ENCODE measurements at places on chromosomes 2 and 18. TPM values are rescaled to one million over a fixed set of nuclear protein-coding genes. Genes with fewer than 3 reads are reported as not detected.

DNA sequence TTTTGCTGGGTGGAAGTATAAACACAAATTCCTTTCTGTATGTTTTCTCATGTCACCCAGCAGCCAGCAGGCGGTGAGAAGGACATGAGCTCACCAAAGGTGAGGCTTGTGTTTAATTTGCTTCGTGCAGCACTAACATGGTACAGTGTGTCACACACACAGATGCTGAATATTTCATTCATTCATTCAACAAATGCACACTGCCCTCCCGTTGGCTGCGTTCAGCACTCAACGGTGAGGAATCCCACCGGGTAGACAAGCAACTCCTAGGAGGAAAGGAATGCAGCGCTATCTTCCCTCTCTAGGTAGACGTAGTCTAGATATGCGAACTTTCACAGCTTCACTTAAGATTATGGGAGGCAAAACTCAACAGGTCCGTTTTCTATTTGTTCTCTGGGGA lies 85.1 kb downstream of the LONRF2 start:
- DNase-seq = no peak

GRCh38 chr18:62715436-62715758 lies at the start of gene PHLPP1:
Gene PHLPP1 (plus strand): TSS chr18:62715541. CDS start chr18:62715684, 143 bp downstream.
- no peak for DNase-seq

Gene HOXD13
- total RNA-seq = not detected

- no peak for DNase-seq
These were observed 15.7 kb upstream of the LYPD6 start for GRCh38 chr2:149314687-149315086.

- no peak for DNase-seq
These were observed 3.6 kb upstream of the NCL start for GRCh38 chr2:231467613-231468530.

GRCh38 chr2:178219247-178219646 lies 24.9 kb downstream of the OSBPL6 start:
- no peak for DNase-seq

Gene ELOA2
- not detected for total RNA-seq

DNA sequence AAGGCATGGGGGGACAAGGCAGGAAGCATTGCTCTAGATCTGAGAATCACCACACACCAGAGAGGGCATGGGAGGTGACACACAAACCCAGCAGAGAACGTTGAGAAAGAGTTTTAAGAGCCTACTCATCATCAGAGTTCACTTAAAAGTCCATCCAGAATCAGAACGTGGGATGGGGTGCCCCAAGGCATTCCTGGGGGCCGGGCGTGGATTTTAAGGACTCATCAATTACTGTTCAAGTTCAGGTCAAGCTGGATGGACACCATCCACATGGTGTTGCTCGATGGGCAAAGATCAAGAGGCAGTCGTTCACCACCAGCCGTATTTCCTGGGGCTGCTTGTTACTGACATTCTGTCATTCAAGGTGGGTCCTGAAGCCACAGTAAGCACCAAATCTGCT lies 34.9 kb downstream of the BCL11A start:
- DNase-seq = no peak

DNA sequence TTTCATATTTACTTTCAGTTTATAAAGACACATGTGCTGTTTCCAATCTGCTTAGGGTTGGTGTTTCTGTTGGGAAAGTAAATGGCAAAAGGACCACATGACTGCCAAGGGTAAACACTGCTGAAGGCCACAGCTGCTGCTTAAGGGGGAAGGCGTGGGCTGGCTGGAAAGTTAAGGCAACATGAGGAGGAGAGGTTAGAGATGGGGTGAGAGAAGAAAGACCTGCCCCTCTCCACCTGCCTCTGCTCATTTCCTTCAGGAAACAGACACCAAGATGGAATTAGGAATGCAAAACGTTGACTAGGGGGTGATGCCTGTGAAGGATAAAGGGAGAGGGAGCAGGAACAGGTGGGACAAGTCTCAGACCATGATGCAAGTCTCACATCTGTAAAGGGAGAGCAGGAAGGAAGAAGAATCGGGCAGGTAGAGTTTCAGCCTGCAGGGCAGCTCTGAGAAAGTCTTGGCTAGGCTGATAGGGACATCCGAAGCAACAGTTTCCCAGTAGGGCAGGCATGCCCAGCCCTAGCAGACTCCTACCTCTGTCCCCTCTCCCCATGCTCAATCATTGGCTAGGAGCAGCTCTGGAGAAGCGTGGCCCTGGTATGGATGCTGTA lies 86.0 kb downstream of the CDC42EP3 start:
- DNase-seq = no peak

DNA sequence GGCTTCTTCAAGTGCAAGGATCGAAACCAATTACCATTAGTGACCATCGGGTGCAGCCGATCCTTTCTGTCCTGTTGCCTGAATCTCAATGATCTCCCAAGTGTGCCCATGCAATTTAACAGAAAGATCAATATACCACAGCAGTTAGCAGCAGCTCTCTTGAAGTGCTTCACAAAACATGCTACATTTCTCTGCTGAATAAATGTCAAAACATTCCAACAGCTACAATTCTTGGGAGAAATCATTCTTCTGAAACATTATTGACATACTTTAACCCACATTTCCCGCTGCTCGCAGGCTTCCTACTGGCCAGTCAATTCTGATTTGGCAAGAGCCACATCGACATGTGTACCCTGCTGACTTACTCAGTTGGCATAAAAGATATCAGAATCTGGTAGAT lies 907.7 kb downstream of the TMEM182 start:
- DNase-seq = no peak

GRCh38 chr2:18178736-18179349 lies 300.4 kb downstream of the KCNS3 start:
- no peak for DNase-seq

- peak; percentile 27 for DNase-seq
These were observed 23.6 kb upstream of the SLC9A4 start for GRCh38 chr2:102449370-102449974.

DNA sequence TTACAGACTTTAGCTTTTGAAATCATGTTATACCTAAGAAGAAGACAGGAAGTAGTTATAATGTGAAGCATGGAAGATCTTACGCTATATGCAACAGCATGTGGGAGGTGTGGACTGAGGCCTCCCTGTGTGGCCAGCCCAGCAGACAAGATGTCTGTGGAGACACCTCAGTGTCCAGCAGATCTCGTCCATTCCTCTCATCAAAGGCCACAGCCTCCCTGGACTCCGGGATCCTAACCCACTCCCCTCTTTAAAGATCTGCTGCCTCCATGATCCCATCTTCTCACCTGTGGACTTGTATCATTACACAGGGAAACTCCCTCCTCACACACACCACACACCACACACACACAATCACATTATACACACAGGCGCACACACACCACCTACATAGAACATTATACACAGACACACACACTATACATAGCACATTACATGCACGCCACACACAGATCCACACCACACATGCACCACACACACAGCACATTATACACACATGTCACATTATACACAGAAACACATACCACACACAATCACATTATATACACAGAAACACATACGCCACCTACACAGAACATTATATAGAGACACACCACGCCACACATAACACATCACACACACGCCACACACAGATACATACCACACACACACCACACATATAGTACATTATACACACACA lies 89.5 kb downstream of the PXDN start:
- DNase-seq = no peak

- DNase-seq = no peak
These were observed 36.5 kb upstream of the TNFRSF11A start for GRCh38 chr18:62288665-62289008.

GRCh38 chr2:48483506-48483905 lies 46.4 kb upstream of the STON1 start:
- DNase-seq = peak; percentile 63

- no peak for DNase-seq
These were observed 60.3 kb downstream of the LONRF2 start for GRCh38 chr2:100262046-100262445.

GRCh38 chr2:22420076-22420475 lies 964.9 kb upstream of the KLHL29 start:
- DNase-seq = no peak

Gene SNORC
- not detected for total RNA-seq

Gene NT5DC4
- not detected for total RNA-seq

GRCh38 chr18:3645384-3646156 lies 195.6 kb downstream of the TGIF1 start:
- DNase-seq = no peak

DNA sequence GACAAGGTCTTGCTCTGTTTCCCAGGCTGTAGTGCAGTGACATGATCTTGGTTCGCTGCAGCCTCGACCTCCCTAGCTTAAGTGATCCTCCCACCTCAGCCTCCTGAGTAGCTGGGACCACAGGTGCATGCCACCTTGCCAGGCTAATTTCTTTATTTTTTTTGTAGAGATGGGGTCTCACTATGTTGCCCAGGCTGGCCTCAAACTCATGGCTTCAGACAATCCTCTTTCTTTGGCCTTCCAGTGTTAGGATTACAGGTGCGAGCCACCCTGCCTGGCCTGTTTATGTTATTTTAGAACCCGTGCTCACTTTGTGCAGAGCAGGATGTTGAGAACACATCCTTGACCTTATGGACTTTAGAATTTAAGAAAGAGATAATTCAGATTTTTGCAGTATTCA lies 17.4 kb downstream of the FAM117B start:
- DNase-seq = no peak

DNA sequence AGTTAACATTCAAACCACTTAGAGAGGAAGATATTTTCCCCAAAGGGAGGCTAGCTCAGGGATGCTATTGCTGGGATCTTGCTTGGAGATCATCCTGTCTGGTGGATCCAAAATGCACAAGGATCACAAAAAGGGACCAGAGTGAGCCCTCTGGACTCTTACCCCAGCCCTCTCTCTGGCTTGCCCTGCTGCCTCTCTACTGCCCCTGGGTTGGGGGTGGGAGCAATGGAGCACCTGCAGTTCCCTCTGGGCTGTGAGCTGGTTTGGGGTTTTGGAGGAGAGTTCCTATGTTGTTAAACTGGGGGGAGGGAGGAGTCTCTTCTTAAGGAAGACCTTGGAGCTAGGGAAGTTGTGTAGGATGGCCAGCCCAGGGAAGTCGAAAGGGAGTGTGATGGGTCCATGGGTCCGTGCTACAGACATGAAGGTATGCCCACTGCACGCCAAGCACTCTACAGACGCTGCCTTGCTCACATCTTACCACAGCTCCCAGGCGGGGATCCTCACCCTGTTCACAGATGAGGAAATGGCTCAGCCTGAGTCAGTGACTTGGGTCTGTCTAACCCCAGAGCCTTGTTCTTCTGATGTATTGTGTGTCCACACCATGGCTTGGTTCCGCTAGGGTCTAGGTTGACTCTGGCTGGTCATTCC lies 3.8 kb downstream of the LBH start:
- no peak for DNase-seq

Gene VIT
- 0.26 TPM for total RNA-seq

GRCh38 chr18:63132819-63133200 lies 186.8 kb downstream of the BCL2 start:
- DNase-seq = no peak

GRCh38 chr2:47640356-47640755 lies 142.6 kb upstream of the MSH6 start:
- DNase-seq = no peak

- DNase-seq = peak; percentile 38
These were observed 56.7 kb upstream of the FHL2 start for GRCh38 chr2:105455488-105456003.

DNA sequence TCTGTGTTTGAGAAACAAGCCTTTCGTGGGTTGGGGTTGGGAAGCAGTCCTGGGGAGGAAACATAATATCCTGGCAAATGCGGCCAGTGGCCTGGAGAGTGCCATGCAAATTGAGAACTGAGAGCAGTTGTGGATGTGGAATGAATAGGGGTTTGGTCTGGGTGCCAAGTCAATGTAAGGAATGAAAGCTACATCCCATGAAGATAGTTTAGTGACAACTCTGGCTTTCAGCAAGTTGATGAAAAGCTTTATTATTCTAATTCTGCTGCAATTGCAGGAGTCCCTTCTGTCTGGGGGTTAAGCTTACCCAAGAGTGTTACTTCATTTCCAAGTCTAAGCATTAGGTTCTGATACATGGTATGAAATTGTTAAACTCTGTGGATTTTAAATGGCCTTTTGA lies 771.6 kb downstream of the DPP10 start:
- DNase-seq = no peak

Gene SAG
- not detected for total RNA-seq

- no peak for DNase-seq
These were observed 169.7 kb downstream of the TWIST2 start for GRCh38 chr2:239017491-239018098.

DNA sequence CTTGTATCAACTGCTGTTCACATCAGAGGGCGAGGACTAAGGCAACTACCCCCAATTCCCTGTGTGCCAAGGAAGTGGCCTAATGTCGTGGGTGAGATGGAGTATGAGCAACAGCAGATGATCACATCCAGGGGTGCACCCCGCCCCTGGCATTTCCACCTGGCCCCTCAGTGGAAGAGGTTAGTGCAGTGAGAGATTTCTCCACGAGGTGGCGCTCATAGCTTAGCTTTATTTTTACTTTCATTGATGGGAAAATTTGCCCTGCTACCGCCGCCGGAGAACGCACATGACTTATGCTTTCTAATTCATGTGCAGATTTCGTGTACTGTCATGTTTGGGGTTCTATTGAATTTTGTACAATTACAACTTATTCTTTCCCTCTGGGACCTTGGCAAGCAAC lies 470.6 kb upstream of the MEX3C start:
- no peak for DNase-seq

Gene TNFAIP6
- 1.5 TPM for total RNA-seq

Gene RGPD3
- 1.5 TPM for total RNA-seq

- DNase-seq = no peak
These were observed 158.5 kb upstream of the SH3BP4 start for GRCh38 chr2:234793212-234793785.

Measured in uterus (tissue), 4 donors.